Activated T-helper 1 cell treated with anti-CD3 and anti-CD28 coated beads, Interleukin-12 subunit alpha, Interleukin-12 subunit beta, Interleukin-2, Interleukin-4 antibody, amounts not matched to agents 30 ng/mL and 10 ng/mL and 1 ng/mL, durations not matched to agents 14 hours and 24 hours and 36 hours (primary cell): ENCODE measurements at places on chromosomes 16 and 17. TPM values are rescaled to one million over a fixed set of nuclear protein-coding genes. Genes with fewer than 3 reads are reported as not detected.

- DNase-seq, result no peak
Measured at GRCh38 chr17:51056813-51057510, 63.7 kb downstream of the SPAG9 start.

DNA sequence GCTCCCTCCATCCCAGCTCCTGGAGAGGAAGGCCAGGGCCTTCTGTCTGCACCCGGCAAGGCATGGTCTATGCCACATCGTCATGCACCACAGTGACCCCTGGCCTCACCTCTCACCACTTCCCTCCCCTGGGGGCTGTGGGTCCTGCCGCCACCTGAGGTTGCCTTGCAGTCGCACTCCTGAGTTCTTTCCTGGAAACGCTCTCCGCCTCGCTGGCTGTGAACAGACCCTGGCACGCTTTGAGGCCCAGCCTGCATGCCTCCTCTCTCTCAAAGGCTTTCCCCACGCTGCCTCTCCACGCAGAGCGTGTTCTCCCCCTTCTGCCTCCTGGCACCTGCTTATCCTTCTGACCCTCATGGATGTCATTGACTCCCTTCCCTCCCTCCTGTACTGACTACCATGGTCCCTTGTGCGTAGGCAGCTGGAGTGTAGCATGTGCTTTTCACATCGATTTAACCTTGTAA is 45.4 kb downstream of the SEC14L1 start:
- DNase-seq, result peak; percentile 33

HSD11B2 gene
- 3.6 and 5.0 TPM in 2 replicates for total RNA-seq

KRT13 gene
- not detected in 2 replicates for total RNA-seq
